ENCODE measurements at places on chromosomes 16 and 17.

DNA sequence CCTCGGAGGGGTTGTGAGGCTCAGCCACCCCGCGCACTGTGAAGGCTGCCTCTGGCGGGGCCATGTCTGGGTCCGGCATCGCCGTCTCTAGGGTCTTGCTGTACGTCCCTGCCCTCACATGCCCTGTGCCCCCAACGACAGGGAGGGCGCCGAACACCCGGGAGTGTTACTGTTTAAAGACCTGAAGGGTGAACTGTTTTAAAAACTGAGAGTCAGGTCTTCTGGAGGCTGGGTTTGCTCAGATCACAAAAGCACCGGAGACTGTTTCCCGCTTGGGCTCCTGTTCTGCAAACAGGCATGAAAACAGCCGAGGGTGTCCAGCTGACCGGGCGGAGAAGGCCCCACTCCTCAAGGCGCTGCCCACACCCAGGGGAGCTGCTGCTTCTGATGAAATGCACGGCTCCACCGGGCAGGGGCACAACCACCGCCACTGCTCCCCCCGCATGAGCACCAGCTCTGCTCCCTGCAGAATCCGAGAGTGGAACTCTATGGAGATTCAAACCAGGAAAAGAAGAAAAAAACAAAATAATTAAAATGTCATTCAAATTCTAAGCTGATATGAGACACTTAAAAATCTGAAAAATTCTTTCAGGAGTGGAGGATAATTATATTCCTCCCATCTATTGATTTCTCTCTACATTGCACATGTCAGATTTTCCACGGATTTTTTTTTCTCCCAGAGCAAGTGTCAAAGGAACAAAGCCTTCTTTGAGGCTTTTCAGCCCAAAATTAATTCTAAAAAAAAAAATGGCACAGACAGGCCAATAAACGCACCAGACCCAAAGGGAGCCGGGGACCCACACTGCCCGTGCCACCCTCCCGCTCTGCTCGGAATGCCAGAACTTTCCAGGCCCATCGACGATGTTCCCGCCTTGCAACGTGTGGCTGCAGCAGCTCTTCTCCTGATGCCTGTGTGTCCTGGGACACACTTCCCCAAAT lies 74.3 kb downstream of the LMF1 start:
- DNase-seq = no peak

DNA sequence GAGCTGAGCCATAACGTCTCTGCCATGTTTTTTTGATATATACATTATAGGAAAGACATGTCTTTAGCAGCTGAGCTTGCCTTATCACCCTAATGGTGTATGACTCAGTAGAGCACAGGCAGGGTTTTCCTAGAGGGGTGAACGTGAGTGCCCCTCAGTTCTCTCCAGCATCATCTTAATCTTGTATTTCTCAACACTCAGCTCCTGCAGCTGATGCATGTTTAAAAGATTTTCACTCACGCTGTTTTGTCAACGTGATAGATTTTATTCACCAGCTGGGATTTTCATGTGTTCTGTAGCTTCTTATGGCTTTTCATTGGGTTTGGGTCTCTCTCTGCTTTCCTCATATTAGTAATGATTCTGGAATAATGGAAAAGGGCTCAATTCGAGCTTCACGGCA lies 186.0 kb upstream of the PMFBP1 start:
- no peak for DNase-seq

DNA sequence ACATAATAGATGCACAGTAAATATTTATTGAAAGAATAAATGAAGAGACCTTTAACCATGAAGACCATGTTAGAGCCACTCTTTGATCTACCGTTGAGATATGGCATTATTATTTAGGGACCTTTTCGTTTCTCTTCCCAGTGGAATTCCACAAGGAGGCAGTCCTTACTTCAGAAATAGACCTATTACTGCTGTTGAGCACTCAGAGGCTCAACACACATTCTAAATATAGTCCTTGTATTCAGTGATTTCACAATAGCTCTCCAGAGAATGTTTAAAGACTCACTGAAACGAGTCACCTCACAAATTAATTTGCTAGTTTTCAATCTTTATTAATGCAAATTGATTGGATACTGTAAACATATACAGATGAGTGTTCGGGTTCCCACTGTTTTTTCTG lies 603.8 kb downstream of the CDH8 start:
- no peak for DNase-seq

- DNase-seq = no peak
These were observed 81.3 kb downstream of the ADCY9 start for GRCh38 chr16:4034963-4035362.

DNA sequence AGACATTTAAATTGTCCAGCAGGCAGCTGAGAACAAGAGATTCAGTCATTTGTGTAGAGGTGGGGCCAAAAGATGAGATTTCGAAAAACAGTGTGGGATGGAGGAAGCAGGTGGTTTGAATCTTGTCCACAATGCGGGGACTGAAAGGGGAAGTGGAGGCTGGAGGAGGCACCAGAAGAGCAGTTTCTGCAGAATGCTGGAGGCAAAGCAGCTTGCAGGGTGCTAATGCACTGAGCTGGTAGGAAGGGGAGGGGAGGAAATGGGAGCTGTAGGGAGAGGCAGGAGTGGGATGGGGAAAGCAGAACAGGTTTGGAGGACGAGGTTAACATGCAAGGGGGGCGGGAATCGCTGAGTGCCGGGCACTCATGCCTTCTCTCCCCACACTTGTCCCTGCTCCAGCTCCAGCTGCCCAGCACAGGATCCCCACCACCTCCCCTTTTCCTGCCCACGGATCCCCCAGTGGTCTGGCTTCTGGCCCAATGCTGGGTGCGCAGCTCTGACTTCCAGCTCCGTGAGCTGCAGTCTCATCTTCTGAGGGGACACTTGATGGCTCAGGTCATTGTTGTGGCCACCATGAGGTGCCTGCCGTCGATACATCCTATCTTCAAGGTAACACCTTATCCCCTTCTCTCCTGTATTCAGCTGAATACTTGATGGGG lies 9.4 kb downstream of the C17orf100 start:
- DNase-seq = no peak
